ENCODE measurements at places on chromosomes 2 and 18. TPM values are rescaled to one million over a fixed set of nuclear protein-coding genes. Genes with fewer than 3 reads are reported as not detected.

DNA sequence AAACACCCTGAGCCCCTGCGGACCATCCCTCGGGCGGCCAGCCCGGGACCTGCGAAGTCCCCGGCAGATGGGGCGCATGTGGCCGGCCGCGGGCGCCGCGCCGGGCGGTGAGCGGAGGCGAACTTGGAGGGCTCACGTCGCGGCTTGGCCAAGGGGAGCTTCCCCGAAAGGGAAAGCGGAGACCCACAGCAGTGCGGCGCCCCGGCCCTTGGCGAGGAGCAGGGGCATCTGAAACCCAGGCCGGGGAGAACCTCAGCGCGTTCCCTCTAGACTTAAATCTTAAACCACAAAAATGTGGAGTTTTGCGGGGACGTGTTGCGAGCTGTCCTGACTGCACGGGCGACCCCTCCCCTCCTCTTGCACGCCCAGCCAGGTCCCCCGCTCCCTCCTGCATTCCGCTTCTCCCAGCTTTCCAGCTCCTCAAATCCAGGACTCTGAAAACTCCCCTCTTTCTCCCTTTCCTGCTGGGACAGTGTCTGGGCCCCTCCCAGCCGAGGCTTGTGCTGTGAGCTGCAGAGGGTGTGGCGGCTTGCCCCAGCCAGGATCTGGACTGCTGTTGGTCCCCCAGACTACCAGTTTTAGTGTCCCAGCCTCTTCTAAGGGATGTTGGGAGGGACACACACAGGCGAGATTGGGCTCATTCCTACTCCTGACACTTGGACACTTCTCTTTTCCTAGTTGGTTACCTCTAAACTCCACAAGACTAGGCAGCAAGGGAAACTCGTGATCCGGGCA lies 1.3 kb downstream of the FMNL2 start:
- ATAC-seq = no peak

AMER3 gene
- not detected for total RNA-seq

SEMA4F gene
- total RNA-seq = 6.5 TPM

C2orf15 gene
- 1.9 TPM for total RNA-seq

CDH7 gene
- not detected for total RNA-seq

DNA sequence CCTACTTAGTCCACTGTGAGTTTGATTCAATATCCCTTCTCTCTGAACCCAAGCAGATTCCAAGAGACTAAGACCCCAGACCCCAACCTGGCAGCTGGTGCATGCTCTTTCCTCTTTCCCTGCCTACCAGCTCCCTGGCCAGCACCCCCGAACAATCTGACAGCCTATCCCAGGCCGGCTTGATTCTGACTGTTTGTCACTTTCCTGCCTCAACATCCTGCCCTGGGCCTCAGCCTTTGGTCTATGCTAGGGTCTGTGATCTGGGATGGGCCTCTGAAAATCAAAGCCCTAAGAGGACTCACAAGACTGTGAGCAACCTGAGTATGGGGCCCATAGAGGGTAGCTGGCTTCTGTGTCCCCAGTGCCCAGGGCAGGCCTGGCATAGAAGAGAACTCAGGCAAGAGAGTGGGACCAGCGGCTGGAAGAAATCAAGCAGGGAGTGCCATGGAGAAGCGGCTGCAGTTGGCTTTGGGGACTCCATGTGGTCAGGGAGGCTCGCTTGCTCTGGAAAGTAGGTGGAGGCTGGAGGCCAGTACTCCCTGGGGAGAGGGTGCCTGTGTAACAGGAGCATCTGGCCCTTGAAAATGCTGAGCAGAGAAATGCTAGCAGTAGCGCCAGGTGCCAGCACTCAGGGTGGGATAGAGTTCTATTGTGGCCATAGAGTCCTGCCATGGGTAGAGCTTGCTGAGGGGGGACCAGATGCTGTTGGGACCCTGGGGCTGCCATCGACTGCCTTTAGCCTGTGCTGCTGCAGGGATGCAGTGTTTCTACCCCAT lies 343.9 kb downstream of the DYSF start:
- ATAC-seq = no peak

- no peak for ATAC-seq
Observed at GRCh38 chr2:125581557-125581956, 1074.4 kb upstream of the GYPC start.

DNA sequence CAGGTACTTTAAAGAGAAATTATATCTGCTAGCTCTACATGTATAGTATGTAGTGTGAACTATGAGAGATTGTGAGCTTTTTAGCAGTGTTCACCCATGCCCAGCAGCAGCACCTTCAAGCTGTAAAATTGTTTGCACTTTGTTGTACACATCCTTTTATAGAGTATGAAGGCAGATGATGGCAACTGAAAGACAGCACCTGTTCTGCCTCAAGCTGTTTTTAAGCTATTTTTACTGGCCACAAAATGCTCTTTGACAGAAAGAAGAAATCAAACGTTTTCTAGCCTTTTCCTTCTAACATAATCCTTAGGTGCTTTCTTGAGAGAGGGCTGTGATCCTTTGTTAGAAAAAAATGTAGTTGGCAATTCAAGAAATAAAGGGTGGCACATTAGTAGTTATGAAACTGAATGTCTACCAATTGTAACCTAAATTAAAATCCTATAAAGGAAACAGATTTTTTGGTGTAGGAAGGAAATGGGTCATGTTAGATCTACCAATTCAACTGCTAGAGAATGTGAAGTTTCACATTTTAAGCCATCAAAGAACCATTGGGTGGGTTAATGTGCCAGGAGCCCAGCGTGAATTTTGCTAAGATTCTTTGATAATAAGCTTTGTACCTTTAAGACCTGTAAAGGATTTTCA lies 59.5 kb downstream of the R3HDM1 start:
- ATAC-seq = no peak

- no peak for ATAC-seq
Observed at GRCh38 chr2:862355-862687, 88.3 kb upstream of the SNTG2 start.

IL36G gene
- total RNA-seq = 0.48 TPM

GRCh38 chr2:7378591-7378990 lies 461.4 kb downstream of the RNF144A start:
- ATAC-seq = no peak

DNA sequence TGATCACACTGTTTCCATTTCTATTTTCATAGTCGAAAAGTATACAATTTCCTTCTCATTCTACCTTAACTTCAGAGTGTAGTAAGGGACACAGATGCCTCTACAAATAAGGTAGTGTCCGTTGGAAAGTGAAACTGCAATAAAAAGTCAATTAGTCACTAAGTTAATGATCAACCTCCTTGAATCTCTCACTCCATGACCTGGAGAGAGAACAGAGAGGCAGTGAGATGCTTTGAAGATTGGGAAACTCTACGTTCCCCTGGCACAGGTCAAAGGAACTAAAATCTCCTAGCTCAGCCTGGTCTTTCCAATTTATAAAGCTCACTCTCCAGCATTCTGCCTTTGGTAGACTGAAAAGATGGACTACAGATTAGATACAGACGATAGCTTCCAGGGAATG lies 153.8 kb upstream of the ACAA2 start:
- ATAC-seq = no peak

DNA sequence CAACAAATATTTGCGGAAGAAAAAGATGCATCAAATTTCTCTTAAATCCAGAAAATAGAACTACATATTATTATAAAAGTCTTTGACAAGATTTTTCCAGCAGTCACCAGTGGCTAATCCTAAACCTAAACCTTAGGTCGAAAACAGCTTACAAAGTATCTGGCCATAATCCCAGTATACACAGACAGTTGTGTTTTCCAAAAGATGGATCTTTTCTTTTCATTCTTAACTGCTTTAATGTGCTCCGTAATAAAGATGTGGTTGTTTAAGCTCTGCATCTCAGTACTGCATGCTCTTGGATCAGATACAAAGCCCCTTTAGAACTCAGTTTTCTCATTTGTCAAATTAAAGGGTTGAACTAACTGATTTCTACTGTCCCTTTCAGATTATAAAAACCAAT lies 247.8 kb downstream of the TXNL1 start:
- ATAC-seq = no peak

DNA sequence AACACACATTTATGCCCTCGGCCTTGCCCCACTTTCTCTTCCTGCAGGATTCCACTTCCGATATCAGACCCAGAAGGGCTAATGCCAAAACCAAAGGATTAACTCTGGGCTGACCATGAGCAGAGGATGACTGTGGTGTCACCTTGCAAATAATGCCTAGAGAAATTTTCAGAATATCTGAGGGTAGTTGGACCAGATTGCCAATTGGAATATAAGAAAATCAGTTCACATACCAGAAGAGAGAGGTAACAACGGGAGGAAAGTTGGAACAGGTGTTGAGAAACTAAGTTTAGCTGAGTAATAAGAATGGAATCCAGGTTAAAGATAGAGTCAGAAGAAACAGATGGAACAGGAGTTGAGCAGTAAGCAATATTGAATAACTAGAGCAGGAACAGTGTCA lies 232.7 kb upstream of the UBE2E3 start:
- no peak for ATAC-seq

DNA sequence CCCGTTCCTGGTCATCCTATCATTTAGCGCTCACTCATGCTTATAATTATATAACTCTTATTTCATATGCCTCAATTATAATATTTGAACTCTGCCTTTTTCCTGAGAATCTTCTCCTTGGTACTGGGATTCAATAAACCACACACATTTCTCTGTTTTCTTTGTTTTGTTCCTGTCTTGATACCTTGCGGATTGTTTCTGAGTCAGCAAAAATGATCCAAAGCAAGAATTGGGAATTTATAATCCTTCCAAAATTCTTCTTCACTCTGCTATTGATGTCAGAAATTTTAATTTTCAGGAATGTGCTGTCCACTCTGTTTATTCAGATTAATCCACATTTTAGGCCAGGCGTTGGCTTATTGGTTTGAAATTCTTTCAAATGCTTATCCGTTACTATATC lies 886.0 kb downstream of the SUCLG1 start:
- no peak for ATAC-seq

GRCh38 chr2:44715671-44716081 lies 225.8 kb upstream of the SIX3 start:
- no peak for ATAC-seq

- ATAC-seq = no peak
Observed at GRCh38 chr2:147740211-147740927, 104.5 kb upstream of the ACVR2A start.

GRCh38 chr2:217658806-217659205 lies 344.0 kb downstream of the TNS1 start:
- no peak for ATAC-seq

DNA sequence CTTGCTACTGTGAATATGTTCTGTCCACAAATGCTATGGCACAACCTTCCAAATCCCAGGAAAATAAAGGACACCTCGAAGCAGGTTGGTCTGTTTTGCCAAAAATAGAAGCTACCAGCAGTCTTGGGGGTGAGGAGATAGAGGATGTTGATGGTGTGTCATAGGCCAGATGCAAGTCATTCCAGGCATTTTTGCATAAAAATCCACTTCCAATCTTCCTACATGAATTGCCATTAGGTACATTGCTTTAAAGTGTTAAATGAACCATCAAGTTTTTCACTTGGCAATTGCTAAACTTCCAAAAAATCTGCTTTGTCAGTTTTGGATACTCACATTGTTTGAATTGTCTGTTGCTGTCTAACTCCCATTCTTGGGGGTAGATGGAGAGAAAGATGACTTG lies 295.4 kb downstream of the MYCN start:
- no peak for ATAC-seq

- no peak for ATAC-seq
Observed at GRCh38 chr2:33130544-33130943, 183.8 kb downstream of the LTBP1 start.

GRCh38 chr2:172449911-172450550 lies 22.6 kb downstream of the ITGA6 start:
- ATAC-seq = peak; percentile 82

BCL11A gene
- total RNA-seq = 0.90 TPM

MPP4 gene
- not detected for total RNA-seq

DNA sequence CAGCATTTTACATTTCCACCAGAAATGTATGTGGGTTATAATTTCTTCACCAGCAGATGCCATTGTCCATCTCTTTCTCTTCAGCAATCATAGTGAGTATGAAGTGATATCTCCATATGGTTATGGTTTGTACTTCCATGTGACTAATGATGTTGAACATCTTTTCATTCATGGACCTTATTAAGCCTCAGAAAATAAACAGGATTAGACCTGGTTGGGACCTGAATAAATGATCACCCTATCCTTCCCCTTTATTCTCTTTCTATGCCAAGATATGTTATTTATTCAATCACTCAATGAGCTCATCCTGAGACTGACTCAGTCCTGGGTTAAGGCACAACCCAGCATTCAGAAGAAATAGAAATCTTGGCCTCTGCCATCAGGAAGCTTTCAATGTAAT lies 86.6 kb downstream of the ANTXR1 start:
- ATAC-seq = no peak

DNA sequence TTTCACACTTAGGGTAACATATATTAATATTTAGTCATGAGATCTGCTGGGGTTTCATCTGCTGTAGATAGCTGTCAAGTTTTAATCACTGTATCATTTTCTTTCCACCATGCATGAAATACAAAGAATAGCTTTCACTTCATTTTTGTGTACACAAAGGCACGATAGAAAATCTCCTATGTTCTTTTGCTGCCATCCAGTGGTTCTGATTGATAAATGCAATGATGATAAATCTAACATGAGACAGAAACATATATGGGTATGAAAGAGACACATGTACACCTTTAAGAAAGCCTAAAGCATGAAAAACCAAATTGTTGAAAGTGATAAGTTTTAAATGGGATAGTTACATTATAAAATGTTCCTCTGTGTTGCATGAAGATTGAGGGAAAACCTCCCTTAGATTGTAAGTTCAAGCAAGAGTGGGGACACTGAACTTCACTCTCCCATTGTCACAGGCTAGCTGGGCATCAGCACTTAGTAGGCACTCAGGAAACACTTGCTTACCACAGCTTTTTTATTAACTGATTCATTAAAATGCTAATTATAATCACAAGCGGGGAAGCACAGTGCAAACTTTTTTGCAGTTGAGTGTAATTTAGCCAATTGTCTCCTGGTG lies 31.2 kb downstream of the C1D start:
- no peak for ATAC-seq

COLEC11 gene
- total RNA-seq = not detected

AGXT gene
- not detected for total RNA-seq

DPYSL5 gene
- not detected for total RNA-seq

NEU4 gene
- total RNA-seq = 9.8 TPM

- ATAC-seq = no peak
Observed at GRCh38 chr2:222730366-222730999, 59.0 kb downstream of the MOGAT1 start.

- ATAC-seq = no peak
Observed at GRCh38 chr18:57900906-57901435, 97.9 kb upstream of the ATP8B1 start.

DNA sequence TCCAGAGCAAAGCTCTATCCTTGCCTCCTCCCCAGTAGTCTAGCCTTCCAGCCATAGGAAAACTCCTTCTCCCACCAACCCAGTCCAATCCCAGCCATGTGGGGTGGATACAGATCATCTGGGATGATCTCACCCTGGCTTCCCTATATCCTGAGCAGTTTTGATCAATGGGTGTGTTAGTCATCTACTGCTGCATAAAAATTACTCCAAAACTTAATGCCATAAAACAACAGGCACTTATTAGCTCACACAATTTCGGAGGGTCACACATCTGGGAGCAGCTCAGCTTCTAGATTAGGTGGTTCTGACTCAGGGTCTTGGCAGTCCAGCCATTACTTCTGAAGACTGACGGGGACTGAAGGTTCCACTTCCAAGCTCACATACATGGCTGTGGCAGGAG lies 190.4 kb downstream of the SPP2 start:
- ATAC-seq = no peak

- ATAC-seq = no peak
Observed at GRCh38 chr2:239190921-239191885, 209.6 kb downstream of the HDAC4 start.

SNED1 gene
- 3.0 TPM for total RNA-seq

GRCh38 chr2:45169339-45170190 lies 160.3 kb upstream of the SIX2 start:
- ATAC-seq = peak; percentile 18
